Stimulated activated CD8-positive, alpha-beta memory T cell treated with anti-CD3 and anti-CD28 coated beads, Interleukin-7, amount 100 ng/mL, for 4 hours (primary cell): ENCODE measurements at places on chromosomes 2 and 18.

GRCh38 chr2:180046776-180047175, 39.7 kb upstream of the CWC22 start:
- no peak for DNase-seq

DNA sequence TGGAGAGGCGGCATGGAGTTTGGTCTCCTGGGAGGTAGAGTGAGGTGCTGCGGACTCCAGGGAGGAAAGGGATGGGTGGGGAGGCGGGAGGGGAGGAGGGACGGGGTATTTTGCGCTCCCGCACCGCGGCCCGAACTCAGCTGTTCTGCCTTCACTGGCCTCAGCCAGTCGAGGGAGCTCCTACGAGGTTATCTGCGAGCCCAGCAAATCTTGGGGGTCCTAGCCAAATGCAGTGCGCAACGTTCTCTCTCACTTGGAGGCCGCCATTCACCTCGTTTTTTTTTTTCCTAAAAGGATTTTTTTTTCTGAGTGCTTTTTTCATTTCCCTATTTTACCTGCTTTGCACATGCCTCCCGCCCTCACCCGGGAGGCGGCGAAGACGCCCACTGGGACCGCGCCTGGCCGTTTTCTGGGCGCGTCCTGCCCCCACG, 877 bp upstream of the BCL2L11 start:
- no peak for DNase-seq

- DNase-seq, result no peak
Observed at GRCh38 chr2:25035537-25036220, 6.2 kb upstream of the EFR3B start.

DNA sequence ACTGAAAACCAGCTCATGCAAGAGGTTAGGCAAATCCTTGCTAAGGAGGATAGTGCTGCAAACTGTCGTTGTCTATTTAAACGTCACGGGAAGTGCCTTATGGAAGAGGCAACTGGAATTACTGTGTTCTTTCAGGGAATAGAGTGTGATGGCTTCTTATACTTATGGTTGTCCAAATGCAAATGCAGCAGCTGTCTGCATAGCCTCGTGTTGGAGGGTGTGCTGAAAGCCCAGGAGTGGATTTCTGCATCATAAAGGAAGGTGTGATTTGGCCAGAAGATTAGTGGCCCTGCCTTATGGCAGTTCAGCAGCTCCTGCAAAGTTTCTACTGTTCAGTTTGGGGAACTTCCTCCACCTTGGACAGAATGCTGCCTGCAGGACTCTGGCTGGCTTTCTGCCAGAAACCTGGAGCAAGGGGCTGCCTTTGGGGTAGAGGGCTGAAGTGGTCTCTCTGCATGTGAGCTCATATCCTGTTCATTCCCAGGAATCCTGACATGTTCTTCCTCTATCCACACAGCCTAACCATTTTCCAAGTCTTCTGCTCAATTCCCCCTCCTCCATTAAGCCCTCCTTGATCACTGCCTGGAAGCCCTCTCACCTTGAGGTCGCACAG, 321.2 kb upstream of the CXCR4 start:
- DNase-seq, result no peak
